NCI-H1092 treated with DMSO at 0.1 percent for 48 hours (cell line): ENCODE measurements at places on chromosomes 6 and 20.
A peak's percentile ranks its signal among the peaks of the same experiment; 100 is the strongest.

- DNase-seq, result no peak
These were observed 94.7 kb upstream of the NFATC2 start for GRCh38 chr20:51637241-51637640.

DNA sequence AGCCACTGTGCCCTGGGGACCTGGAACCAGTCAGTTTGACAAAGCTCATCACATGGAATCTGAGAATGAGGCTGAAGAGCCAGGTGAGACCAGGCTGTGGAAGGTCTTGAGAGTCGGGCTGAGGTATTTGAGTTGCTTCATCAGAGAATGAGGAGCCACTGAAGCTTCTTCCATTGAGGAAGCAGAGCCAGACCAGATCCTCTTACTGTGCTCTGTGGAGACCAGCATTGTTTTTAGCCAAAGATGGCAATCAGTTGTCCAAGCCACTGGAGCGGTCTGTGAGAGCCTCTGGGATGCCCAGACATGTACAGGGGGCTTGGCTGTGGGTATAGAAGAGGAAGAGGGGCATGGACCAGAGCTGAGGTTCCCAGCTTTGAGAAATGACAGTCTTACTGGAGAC lies 6.1 kb upstream of the EPB41L1 start:
- no peak for DNase-seq

GRCh38 chr20:16589623-16590022 lies 16.4 kb upstream of the KIF16B start:
- no peak for DNase-seq

GRCh38 chr20:56223352-56223751 lies 25.2 kb upstream of the MC3R start:
- DNase-seq, result no peak

DNA sequence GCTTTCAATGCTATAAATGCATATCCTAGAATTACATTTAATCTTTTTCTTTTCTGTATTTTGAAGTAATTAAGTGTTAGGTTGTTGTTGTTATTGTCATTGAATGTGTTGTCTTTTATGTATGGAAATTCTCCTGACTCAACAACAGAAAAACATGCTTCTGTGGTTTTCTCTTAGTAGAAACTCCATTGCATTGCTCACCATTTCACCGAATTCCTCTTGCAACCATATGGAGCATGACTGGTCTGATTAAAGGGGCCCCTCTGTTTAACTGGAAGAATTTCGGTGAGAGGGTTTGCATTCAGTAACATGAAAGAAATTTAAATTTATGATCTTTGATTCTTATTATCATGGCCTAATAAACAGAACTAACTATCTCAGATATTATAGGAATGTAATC lies 454.3 kb upstream of the JARID2 start:
- no peak for DNase-seq

- DNase-seq, result no peak
These were observed 140.7 kb downstream of the ZDHHC14 start for GRCh38 chr6:157521362-157522335.

- DNase-seq, result no peak
These were observed 54.7 kb downstream of the RAB44 start for GRCh38 chr6:36752187-36752885.

DNA sequence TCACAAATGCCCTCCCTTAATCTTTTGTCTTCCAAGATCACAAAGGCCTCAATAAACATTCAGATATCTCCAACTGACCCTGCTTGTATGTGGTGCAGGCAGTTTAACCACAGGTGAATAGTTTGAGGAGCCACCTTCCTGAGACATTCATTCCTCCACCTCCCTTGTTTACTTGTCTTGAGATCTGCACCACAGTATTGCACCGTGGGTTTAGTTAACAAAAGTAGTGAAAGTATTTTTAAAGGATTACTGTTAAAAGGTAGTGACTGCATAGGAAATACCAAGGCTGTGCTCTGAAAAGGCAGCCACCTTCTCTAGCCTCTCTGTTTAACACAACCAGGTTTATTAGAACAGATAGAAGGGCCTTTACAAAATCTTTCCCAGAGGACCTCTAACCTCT lies 46.5 kb downstream of the SESN1 start:
- no peak for DNase-seq

GRCh38 chr20:63943808-63944077 lies 12.5 kb downstream of the UCKL1 start:
- no peak for DNase-seq

DNA sequence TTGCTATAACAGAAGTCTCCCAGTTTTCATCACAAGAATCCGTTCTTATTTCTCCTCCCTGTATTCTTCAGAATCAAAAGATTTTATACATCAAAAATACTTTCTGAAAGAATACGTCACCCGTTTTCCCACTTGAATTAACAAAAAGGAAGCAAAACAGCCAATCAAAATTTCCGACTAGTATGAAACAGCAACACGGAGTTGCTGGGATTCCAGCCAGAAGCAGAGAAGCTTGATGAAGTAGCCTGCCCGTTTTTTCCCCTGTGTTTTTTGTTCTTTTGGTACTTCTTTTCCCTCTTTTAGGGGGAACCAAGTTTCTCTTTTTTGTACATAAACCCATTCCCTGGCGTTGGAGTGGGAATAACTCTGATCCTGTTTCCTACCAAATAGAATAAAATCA lies 14.6 kb downstream of the TXLNB start:
- DNase-seq, result no peak

GRCh38 chr20:11716239-11716944 lies 201.3 kb upstream of the BTBD3 start:
- peak; percentile 26 for DNase-seq

DNA sequence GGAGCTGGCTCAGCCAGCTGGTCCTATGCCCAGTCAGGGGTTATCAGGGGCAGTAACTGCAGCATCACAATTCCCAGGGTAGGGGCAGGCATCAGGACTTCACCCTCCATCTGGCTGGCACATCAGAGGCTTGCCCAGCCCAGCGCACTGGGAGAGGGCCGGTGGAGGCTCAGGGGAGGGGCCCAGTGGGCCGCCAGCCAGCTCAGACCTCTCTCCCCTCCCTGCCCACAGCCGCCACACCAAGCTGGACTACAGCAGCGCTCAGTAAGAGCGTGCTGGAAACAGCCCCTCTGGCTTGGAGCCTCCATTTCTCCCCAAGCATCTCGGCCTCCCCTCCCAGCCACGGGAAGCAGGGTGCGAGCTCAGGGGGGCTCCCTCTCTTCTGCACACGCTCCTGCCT lies 22.0 kb downstream of the ADA start:
- no peak for DNase-seq

DNA sequence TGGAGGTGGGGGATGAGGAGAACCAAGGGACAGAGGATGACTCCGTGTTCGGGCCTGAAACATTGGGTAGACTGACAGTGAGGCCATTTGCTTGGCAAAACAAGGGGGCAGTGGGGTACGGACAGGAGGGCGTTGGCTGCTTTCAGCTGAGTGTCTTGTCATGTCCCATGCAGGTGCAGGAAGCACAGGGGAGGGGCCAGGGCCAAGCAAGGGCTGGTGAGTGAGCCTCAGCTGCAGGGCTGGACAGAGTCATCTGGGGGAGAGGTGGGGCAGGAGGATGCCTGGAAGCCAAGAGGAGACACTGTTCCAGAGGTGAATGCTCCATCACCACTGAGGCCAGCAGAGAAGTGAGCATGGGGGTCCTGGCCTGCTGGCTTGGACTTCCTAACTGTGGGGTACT lies 78.4 kb downstream of the ERMARD start:
- DNase-seq, result no peak

- no peak for DNase-seq
These were observed 94.8 kb upstream of the PMEPA1 start for GRCh38 chr20:57804470-57805250.

GRCh38 chr6:31711233-31711632 lies 3.9 kb upstream of the LY6G6D start:
- no peak for DNase-seq

DNA sequence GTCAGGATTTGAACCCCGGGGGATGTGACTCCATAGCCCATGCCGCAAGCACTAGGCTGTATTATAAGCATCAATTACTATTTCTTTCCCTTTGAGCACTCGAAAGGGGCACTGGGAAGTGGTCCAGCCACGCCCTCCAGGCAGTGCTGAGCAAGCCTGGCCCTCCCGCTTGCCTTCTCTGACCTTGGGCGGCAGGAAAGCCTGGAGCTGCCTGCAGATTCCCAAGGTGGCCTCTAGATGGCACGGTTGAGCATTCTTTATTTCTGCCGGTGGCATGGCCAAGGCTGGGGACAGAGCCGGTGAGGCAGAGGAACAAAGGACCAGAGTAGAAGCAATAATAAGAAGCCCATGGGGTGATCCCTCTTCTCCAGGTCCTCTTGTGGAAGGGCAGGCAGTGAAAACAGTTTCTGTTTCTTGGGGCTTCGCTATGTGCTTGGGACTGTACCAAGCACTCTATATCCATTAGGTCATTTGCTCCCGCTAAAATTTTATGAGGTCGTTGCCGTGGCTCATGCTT lies 32.0 kb downstream of the ARHGAP40 start:
- DNase-seq, result peak; percentile 56

- DNase-seq, result no peak
These were observed 563.0 kb upstream of the AGPAT4 start for GRCh38 chr6:161836643-161837448.

GRCh38 chr20:9985773-9986172 lies 49.0 kb upstream of the ANKEF1 start:
- DNase-seq, result no peak

- DNase-seq, result no peak
These were observed 122.2 kb downstream of the UNC5CL start for GRCh38 chr6:40916845-40917244.

DNA sequence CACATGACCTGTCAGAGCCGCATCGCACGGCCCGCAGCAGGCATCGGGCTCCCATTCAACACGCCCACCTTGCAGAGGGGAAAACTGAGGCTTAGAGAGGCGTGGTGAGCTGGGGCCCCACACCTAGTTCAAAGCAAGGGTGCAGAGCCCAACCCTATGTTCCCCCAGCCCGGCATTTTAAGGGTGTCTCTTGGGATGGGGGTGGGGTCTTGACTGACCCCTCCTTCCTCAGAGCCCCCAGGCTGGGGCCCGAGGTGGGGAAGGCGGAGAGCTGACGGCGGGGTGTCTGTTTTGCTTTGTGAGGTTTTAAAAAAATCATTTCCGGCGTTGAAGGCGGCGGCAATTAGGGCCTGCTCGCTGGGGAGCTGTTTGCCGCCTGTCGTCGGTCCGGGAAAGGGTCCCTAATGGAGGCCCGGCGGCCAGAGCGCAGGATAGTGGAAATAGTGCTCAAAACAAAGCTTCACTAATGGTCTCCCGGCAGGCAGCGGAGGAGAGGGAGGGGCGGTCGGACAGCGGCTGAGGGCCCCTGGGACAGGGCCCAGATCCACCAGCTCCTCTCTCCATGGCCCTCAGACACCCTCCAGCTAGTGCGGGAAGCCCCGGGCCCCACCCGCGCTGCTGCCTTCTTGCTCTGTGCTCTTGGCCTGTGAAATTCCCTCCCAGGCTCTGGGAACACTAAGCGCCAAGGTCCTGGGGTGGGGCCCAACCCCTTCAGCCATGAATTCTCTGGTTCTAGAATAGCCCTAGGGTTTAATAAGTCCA lies 11.9 kb downstream of the VSTM2L start:
- DNase-seq, result peak; percentile 61

DNA sequence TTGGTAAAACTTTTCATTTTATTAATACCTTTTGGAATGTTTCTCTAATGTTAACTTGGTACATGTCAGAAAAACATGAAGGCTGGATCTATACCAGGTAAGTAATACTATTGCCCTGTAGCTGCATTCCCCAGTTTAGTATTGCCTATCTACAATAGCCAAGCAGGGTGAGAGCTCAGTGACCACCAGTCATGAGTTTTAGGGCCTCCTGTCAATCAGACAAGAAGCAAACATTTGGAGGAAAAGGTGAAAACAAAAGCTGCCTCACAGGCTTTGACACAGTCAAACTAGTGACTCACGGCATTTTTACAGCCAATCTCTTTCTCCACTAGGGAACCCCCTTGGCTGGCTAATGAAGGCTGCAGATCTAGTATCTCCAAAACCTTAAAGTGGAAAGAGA lies 9.5 kb upstream of the CDC5L start:
- no peak for DNase-seq

GRCh38 chr6:104814743-104815142 lies 45.0 kb downstream of the HACE1 start:
- no peak for DNase-seq

DNA sequence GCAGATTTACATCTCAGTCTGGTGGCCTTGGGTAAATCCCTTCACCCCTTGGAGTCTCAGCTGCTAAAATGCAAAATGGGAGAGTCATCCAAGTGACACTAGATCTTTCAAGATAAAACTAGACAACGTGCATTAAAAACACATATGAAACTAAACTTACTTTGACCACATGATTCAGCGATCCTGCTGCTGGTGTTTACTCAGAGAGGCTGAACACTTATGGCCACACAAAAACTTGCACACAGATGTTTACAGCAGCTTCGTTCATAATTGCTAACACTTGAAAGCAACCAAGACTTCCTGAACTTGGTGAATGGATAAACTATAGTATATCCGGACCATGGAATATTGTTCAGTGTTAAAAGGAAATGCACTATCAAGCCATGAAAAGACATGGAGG lies 55.3 kb upstream of the GPR6 start:
- DNase-seq, result no peak

- DNase-seq, result no peak
These were observed 19.4 kb downstream of the CASS4 start for GRCh38 chr20:56431471-56431870.

- DNase-seq, result peak; percentile 9
These were observed 204.2 kb downstream of the BCAS1 start for GRCh38 chr20:53865901-53866793.

DNA sequence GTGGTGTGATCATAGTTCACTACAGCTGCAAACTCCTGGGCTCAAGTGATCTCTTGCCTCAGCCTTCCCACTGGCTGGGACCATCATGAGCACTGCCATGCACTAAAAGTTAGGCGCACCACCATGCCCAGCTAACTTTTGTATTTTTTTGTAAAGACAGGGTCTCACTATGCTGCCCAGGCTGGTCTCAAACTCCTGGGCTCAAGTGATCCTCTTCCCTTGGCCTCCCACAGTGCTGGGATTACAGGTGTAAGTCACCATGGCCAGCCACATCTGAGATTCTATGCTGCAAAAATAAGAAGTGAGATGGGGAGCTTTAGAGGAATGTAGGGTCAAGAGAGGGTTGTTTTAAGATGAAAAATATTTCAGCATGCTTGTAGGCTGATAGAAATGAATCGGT lies 1.5 kb upstream of the FAM83D start:
- DNase-seq, result no peak

GRCh38 chr6:99668036-99668705 lies 61.5 kb downstream of the PRDM13 start:
- peak; percentile 90 for DNase-seq

DNA sequence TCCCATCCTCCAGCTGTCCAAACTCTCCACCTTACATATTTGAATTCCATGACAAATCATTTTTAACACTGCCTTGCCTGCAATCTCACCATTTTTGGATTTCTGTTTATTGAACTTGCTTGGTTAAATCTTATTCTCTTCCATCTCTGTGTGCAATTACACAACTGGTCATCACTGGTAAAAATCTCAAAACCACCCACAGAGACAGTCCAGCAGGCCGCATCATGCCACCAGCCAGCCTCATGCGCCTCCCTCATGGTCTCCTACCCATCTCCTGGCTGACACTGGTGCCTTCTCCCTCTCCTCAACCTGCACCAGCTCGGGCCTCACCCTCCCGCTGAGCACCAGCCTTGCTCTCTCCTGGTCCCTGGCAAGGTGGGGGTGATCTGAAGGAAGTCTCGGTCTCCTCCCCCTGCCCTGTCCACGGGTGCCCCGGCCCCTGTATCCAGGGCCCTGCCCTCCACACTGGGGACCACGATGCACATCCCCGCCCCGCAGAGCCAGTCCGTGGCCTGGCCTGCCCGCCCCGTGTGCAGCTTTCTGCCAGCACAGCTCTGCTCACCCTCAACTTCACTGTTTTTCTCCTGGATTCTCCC lies 92.0 kb downstream of the THBS2 start:
- DNase-seq, result no peak
